ENCODE measurements at places on chromosomes 3 and 15.

GRCh38 chr3:37886395-37886794 is 24.7 kb downstream of the CTDSPL start:
- no peak for DNase-seq

GRCh38 chr15:99717161-99718009 is 15.9 kb downstream of the LYSMD4 start:
- DNase-seq: no peak

GRCh38 chr3:100779480-100779879 is 70.2 kb downstream of the TFG start:
- no peak for DNase-seq

GRCh38 chr3:9876991-9877390 is 3.1 kb downstream of the CIDEC start:
- DNase-seq: no peak
